ENCODE measurements at places on chromosomes 13 and 19.

DNA sequence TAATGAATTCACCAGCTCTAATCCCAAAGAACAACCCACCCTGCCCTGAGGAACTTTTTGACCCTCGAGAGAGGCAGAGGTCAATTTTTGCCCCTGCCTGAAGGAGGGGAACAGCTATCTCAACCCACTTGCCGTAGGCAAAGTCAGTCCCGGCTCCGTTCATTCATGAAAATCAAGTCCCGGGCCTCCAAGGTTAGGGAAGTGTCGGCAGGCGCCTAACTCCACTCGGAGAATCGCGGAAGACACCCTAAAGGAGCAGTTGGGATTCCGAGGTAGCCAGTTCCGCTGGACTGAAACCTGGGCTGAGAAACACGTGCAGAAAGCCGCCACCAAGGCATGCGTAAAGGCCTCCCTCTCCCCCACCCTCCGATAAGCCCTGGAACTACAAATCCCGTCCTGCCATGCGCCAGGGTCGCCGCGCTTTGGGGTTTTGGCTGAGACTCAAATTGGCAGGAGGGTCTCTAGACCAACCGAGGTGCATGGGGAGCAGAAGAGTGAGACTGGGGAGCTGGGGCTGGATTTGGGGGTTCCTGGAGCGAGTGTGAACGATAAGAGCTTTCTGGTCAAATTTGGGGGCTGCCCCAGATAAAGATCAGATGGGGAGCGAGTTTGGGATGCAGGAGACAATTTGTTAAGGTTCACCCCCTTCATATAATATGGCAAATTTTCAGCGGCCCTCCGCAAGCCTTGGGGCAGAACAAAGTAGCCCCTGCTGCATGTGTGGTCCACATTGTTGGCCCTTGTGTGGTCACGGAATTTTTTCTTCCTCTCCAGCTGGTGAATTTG, at the start of gene TNPO2:
TNPO2 (minus strand) TSS at position 292 of the 786 bp plus-strand sequence. CDS start 2,955 bp downstream, outside the sequence.
- DNase-seq, result peak; percentile 70

- peak; percentile 74 for DNase-seq
Observed at GRCh38 chr19:32404933-32405430, 588 bp upstream of the DPY19L3 start.

DNA sequence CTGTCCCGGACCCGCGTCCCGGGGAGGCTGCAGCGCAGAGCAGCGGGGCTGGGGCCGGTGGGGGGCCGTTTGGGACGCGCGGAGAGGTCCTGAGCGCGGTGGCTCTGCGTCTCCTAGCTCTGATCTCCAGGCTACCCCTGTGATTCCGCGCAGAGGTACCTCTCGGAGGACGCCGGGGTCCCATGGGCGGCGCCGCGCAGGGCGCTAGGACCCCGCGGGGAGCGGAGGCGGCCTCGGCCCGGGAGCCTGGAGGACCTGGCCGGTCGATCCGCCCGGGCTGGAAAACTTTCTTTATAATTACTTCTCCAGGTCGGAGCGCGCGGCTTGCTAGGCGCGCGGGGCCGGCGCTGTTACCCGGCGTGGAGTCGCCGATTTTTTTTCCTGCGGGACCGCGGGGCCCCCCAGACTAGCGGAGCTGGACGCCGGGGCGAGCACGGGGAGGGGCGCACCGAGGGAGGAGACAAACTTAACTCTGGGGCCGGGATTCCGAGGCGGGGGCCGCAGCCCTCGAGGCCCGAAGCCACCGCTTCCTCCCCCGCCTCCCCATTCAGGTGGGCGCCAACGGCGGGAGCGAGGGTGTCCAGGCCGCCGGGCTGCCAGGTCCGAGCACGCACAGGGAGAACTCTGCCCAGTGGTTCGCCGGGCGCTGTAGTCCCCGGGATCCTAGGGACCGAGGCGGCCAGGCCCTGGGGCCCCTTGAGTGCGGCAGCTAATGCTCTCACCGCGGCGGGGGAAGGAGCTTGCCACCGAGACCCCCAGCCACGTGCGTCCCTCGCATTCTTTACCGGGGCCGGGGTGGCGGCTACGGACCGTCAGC, 848 bp upstream of the CEBPA start:
- DNase-seq, result peak; percentile 72

GRCh38 chr13:98060282-98060681, 82.6 kb upstream of the FARP1 start:
- no peak for DNase-seq

GRCh38 chr19:41515015-41515652, 60.8 kb upstream of the CEACAM21 start:
- DNase-seq, result no peak

DNA sequence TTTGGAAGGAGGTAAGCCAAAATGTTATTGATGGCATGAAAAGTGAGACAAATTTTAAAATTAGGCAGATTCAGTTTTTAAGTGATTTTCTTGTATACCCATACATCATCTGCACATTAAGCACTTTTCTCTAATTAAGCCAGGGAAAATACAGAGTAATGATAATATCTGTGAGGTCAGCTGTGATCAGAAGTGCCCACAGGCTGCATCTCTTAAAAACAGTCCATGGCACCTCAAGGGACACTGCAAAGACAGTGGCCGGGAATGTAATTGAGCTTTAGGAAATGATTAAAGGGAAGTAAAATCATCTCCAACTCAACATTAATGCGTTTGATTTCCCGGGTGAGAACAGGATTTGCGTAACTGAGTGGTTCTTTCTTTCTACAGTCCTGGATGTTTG, 2.0 kb downstream of the COL4A1 start:
- DNase-seq, result peak; percentile 45

DNA sequence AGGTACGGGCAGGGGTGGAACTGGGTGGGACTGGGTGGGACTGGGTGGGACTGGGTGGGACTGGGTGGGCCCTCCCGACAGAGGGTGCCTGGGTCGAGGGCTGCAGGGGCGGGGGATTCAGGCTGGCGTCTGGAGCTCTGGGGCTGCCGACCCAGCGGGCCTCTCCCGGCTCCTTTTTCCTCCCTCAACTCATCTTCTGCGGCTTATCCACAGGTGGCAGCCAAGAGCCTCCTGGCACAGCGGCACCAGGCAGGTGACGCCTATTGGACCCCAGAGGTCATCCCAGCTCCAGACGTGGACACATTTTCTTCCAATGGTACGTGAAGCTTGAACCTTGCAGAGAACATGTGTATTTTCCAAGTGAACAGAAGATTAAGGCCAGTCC, 533 bp downstream of the ZNF544 start:
- DNase-seq, result no peak

DNA sequence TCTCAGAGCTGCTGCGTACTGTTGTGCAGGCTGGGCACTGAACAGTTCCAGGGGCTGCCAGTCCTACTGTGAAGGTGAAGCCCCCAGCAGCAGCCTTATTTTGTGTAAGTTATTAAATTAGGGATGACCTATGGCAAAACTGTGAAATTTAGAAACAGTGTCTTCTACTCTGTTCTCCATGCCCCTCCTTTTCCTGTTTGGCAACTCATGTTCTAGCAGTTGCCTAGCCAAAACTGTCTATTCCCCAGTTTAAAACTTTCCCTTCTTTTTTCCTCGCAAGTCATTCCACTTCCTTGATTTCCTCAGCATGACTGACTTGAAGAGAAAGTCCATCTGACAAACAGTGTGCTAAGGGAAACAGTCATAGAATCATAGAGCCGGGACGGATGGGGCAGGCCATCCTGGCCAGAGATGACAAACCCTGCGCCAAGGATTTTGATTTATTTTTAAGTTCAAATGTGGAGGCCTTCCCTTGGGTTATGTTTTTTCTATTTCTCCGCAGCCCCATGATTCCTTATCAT, 78.1 kb upstream of the OLFM4 start:
- DNase-seq, result no peak

GRCh38 chr13:22931576-22931975, 249.2 kb upstream of the SGCG start:
- DNase-seq, result no peak

DNA sequence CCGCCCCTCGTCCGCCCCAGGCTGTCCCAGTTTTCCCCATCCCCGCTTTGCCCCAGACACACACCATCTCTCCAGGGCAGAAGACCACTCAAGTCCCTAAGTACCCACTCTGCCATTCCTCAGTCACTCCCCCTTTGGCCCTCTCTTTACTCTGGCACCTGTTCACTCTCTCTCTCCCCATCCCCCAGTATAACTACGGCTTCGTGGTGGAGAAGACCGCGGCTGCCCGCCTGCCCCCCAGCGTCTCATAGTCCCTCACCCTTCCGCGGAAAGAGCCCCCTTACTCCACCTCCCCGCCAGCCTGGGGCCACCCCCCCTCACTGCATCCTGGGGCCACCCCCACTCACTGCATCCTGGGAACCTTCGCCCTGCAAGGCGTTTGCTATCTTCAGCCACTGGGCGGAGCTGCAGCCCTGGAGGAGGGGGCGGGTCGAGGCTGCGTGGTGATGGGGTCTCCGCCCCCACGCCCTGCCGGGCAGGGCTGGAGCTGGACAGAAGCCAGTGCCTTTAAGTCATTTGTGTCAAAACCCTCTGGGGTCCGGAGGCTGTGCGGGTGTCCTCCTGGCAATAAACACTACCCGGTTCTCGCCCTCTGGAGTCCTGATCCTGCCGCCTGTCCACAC, 5.0 kb downstream of the MVB12A start:
- peak; percentile 19 for DNase-seq

GRCh38 chr19:35608251-35608650, 4.3 kb upstream of the HAUS5 start:
- DNase-seq, result no peak

DNA sequence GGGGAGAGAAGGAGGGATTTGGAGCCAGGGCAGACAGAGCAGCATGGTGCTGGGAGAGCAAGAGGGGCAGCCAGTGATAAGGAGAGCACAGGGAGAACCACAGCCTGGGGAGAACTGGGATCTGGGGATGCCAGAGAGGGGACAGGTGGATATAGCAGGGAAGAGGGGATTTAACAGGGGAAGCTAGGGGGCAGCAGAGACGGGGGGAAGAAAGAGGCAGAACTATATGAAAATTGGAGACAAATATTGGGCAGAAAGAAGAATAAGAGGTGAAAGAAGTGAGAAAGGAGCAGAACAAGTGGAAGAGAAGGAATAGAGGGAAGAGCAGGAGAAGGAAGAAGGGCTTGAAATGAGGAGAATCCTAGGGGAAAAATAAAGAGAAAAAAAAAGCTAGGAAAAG, 6.5 kb upstream of the ZNF528 start:
- no peak for DNase-seq

DNA sequence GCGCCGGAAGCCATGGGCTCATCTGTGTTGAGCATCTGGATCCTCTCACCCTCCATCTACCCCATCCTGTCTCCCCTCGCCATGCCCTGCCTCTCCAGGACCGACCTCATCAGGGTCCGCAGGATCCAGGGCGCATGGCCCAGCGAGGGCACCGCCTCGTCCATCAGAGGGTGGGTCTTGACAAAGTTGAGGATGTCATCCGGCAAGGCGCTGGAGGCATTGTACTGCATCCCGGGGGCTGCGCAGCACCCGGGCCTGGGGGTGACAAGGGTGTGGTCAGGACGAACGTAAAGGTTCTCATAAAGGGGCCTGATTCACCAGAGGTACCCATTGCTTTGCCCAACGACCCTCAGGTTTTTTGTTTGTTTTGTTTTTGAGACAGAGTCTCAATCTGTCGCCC, 9.5 kb downstream of the SEMA6B start:
- no peak for DNase-seq

GRCh38 chr19:35362261-35363000, 4.2 kb downstream of the FFAR3 start:
- DNase-seq, result no peak

- no peak for DNase-seq
Observed at GRCh38 chr13:110329258-110329657, 22.2 kb downstream of the COL4A2 start.

DNA sequence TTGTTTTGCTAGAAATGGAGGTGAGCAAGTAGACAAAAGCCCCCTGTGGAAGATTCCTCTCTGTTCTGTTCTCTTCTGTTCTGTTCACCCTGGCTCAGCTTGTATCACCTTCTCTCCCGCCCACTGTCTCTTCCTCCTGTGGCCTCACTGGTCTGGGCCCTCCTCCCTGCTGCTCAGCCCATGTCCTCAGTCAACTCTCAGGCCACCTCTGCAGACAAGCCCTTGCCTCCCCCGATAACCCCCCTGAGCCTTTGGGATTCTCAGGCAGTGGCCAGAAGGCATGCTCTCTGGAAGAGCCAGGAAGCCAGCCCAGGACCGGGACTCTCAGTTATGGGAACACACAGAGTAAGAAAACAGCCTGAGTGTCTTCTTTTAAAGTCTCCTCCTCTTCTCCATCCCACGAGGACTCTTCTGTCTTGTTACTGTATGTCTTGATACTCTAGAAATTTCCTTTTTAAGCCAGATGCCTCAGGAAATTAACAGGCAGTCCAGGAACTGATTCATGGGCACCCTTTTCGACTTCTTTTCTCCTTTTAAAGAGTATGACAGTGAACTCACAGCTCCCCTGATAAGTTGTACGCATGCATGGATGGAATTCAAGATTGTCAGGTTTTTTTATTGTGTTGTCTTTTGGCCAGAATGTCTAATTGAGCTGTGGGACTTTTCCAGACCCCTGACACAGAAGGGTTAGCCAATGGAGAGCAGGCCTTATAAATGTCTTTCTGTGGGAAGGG, 33.7 kb downstream of the SHISA2 start:
- no peak for DNase-seq

- DNase-seq, result peak; percentile 51
Observed at GRCh38 chr13:41458187-41458760, 924 bp downstream of the RGCC start.

DNA sequence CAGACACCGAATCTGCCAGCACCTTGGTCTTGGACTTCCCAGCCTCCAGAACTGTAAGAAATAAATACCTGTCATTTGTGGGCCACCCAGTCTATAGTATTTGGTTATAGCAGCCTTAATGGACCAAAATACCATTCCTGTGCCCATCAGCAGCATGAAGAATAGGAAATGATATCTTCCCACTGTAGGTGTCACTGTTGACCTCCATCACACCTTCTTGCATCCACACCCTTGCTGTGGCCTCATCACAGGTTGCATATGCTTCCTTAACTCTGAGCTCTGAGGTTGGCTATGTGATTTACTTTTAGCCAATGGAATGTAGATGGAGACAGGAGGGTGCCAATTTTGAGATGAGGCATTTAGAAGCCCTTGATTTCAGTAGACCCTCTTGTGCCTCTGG, 242.0 kb upstream of the TSHZ3 start:
- DNase-seq, result no peak

- no peak for DNase-seq
Observed at GRCh38 chr19:2026770-2027169, 11.3 kb upstream of the BTBD2 start.

- no peak for DNase-seq
Observed at GRCh38 chr13:50451609-50452008, 391.9 kb downstream of the DLEU7 start.

DNA sequence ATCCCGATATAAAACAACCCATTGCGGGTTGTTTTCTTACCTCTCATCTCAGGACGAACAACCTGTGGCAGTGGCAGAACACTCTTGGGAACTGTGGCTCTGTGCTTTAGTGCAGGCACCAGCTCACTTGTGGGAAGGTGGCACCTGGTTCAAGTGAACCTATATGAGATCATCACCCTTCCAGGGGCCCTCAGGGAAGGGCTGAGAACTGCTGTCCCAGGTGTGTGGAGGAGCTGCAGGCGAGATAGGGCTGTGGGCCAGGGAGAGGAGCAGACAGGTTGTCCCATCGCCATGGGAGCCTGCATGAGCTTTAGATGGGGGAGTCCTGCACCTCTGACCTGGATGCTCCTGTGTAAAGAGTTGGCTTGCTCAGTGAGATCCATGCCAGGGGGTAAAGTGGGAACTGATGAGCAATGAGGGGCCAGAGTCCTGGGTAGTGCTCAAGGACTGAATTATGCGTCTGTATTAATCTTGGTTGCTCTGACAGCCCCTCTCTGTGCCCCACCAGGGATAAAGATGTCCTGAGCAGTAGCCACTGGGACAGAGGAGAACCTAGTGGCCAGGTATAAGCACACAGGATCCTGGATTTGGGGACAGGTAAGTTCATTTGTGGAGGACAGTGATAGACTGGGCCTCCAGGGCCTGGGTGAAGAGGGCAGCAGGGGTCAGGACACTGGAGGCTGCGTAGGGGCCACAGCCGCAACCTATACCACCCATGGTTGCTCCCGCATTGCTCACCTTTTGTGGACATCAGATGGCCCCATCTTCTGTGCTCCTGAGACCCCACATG, 8.7 kb downstream of the CEACAM4 start:
- DNase-seq, result no peak

Measured in adipocyte (in vitro differentiated cells).